Jurkat, Clone E6-1 (cell line): ENCODE measurements at places on chromosomes 3 and 15.
A peak's percentile ranks its signal among the peaks of the same experiment; 100 is the strongest.

GRCh38 chr3:193207290-193208273, 33.4 kb upstream of the PLAAT1 start:
- no peak for DNase-seq

DNA sequence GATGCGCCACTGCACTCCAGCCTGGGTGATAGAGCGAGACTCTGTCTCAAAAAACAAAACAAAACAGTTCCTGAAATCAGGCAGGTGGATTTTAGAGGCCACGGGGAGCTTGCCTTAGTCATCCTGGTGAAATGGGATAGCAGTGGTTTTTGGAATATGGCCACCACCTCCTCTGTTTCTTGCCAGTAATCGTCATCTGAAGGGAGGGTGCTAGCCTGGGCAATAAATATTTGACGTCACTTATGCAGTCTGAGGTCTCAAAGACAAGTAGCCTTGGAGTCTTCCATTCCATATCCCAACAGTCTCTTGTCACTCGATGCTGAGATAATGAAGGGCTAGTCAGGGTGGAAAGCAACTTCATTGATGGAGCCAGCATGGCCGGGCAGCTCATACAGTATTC, 55.2 kb downstream of the KCNAB1 start:
- no peak for DNase-seq

DNA sequence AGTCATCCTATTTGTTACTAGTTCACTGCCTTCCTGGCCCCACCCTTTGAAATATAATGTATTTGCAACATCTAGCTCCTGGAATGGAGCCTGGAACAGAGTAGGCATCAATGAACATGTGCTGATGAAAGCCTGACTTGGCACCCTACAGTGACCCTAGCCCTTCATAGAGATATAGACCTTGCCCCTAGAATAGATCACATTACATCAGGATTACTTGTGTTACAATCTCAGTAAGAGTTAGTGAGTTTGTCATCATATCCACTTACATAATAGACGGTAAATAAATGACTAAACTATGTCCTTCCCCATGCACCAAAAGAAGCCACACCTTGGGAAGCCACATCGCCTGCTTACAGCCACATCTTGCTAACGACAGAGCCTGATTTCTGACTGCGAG, 110.5 kb upstream of the WNT5A start:
- DNase-seq = no peak

DNA sequence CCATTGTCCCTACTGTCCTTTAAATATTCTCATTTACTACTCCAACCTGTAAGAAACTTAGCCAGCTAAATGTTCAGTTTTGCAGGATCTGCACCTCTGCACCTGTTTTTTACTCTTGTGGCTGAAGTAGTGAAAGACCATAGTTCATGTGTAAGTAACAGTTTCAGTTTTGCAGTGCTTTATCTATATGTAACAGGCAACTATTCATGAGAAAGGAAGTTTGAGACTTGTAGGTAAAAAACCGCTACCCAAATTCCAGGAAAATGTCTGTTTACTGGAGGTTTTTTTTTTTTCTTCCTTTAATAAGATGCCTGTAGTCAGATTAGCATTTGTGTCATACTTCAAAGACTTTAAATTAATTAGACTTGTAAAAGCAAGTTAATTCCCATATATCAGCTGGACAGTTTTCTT, 25.4 kb upstream of the MBNL1 start:
- peak; percentile 95 for DNase-seq

- DNase-seq = no peak
Observed at GRCh38 chr3:140830391-140830790, 111.2 kb upstream of the SLC25A36 start.

GRCh38 chr3:134618478-134619300, 32.1 kb downstream of the KY start:
- no peak for DNase-seq
